ENCODE measurements at places on chromosomes 4 and X.

DNA sequence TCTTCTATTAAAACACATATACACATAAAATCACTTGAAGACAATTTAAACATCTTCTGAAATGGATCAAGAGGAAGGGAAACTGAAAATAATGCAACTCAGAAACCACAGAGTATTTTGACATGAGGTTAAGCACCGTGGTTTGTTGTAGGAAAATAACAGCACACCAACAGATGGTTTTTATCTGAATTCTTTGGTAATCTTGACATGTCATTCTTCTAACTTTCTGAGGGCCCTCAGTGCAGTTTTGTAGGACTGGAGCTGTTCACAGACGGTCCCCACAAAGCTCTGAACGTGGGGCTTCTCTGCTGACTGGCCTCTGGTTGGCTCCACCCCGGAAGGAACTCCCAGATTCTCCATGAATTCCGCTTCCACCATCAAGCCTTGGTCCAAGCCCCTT lies 16.0 kb upstream of the TLR8 start:
- no peak for DNase-seq

DNA sequence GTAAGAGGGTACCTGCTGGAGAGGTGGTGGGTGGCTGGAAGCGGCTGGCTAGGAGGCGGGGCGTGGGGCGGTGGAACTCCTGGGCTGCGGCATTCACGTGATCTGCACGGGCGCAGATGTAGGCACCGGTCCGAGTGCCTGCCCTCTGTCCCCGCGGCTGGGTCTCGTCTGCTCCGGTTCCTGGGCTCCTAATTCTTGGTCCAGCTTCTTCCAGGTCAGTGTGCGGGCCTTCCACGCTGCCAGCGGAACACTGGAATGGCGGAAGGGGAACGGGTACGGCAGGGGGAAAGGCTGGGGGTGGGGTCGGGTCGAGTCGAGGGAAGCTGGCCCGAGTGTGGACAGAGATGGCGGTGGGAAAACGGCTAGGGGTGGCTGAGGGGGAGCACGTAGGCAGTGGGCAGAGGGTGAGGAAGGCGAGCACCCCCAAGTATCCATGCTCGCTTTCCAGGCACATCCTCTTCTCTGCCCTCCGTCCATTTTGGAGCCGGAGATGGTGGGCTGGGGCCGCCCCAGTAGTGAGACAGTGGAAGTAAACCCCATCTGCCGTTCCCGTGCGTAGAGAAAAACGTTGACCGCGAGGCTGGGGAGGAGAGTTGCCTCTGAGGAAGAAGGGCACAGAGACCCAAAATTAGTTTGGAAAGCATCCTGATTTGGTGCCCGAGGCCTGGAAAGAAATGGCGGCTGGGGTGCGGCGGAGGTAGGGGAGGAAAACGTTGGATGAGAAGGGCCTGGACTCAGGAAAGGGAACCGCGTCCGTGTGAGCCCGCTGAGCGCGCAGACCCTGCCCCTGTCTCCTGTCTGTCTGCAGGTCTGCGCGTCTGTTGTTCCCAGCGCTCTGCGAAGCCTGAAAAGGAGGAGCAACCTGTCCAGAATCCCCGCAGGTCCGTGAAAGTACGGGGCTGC lies at the start of gene TCEAL4:
TCEAL4 (plus strand) TSS at position 105 of the 903 bp plus-strand sequence. CDS start 1,161 bp downstream, outside the sequence.
- no peak for DNase-seq

DNA sequence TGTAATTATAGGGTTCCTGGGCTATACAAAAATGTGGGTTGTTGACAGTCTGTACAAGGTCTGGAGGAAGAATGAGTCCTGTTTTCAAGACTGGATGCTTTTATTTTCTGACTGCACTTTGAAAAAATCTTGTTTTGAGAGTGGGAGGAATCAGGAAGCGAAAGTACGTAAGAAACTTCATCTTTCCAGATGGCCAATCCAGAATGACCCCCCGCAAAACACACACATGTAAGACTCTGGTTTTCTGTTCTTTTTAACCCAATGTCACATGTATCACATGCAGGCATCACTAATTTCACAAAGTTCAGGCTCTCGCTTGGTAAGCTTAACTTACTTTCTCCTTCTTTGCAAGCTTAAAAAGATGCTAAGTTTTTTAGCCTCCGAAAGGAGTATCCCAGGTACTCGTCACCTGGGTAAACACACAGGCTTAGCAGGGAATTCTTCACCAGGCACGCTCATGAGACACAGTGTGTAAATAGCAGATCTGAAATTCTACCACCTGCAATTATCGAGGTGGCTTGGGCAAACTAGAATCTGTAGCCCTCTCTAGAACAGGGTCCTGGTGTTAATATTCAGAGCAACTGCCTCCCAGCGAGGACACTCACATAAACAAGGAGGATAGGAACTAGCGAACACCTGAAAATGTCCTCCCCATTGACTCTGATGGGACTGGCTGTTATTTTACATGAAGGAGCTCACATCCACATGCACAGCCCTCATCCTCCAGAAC lies 90.7 kb downstream of the NSUN7 start:
- no peak for DNase-seq

- peak; percentile 47 for DNase-seq
These were observed 4.8 kb downstream of the AVPR2 start for GRCh38 chrX:153909024-153909979.
